ENCODE measurements at places on chromosomes 16 and 17.

DNA sequence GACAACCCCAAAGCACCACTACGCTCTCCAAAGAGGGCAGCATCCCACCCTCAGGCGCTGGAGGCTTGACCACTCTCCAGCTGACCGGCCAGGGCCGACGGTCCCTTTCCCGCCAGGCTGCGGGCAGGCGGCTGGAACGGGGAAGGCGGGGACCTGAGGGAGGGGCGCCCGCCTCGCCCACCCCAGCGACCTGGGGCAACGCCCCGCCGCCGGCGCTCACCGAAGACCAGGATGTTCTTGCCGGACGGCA, 431 bp downstream of the DYNC1LI2 start:
- DNase-seq = no peak

GRCh38 chr16:24357511-24357910, 101.4 kb downstream of the CACNG3 start:
- no peak for DNase-seq

GRCh38 chr17:77725846-77726245, 232.7 kb upstream of the TNRC6C start:
- no peak for DNase-seq

- DNase-seq = no peak
Measured at GRCh38 chr17:51590071-51590656, 329.8 kb downstream of the UTP18 start.

GRCh38 chr16:81515281-81515680, 70.7 kb downstream of the CMIP start:
- DNase-seq = no peak

- DNase-seq = no peak
Measured at GRCh38 chr17:42337442-42337841, 49.1 kb downstream of the STAT5A start.

DNA sequence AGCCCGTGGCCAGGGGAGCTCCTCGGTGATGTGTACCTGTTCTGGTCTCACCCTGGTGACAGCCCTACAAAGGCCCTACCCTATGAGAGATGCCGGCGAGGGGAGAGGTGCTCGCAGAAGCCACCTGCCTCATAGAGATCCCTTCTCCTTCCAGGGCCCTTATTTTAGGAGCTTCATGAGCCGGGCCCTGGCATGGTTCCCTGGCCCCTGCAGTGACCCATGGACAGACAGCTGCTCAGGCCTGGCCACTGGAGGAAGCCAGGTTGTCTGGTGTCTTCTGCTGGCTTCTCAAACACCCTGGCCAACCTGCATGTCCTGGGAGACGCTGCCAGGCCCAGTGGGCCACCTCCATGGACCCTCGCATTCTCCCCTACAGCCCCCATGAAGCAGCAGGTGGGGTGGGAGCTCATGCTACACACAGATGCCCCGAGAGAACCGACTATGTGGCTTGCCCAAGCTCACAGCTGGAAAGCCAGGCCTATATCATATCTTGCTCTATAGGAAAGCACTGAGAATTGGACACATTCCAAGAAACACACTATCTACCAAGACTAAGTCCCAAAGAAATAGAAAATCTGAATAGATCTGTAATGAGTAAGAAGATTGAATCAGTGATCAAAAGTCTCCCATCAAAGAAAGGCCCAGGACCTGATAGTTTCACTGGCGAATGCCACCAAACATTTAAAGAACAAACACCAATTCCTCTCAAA, 7.2 kb upstream of the AATK start:
- no peak for DNase-seq

DNA sequence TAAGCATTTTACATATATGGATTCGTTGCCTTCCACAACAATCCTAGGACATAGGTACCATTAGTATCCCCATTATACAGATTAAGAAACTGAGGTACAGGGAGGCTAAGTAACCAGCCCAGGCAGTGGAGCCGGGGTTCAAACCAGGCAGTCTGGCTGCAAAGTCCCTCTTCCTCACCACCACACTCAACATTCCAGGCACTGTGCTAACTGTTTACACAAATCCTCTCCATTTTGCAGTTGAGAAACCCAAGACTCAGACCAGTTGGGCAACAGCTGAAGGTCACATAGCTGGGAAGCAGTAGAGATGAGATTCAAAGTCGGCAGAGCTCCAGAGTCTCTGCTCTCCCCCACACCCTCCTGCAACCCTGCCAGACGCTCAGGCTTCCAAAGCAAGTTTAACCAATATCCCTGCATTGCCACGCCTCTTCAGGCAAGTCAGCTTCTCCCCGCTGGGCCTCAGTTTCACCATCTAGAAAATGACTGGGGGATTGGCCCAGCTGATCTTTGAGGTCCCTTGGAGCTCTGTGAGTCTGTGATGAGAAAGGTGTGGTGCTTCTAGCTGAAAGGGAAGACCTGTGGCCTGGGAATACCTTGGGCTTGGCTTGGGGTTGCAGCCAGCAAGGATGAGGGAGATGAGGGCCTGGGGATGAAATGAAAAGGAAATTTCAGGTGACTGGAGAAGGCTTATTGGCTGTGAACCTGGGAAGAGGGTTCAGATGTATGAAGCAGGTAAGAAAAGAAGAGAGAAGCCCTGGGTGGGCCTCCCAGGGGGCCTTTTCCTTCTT, 14.0 kb downstream of the CCR7 start:
- DNase-seq = no peak

- no peak for DNase-seq
Measured at GRCh38 chr17:32523017-32523680, 36.4 kb downstream of the CDK5R1 start.

GRCh38 chr16:1333149-1333812, at the start of gene BAIAP3:
BAIAP3 (plus strand) TSS chr16:1333645; CDS start chr16:1338550, 4,905 bp downstream.
- no peak for DNase-seq

DNA sequence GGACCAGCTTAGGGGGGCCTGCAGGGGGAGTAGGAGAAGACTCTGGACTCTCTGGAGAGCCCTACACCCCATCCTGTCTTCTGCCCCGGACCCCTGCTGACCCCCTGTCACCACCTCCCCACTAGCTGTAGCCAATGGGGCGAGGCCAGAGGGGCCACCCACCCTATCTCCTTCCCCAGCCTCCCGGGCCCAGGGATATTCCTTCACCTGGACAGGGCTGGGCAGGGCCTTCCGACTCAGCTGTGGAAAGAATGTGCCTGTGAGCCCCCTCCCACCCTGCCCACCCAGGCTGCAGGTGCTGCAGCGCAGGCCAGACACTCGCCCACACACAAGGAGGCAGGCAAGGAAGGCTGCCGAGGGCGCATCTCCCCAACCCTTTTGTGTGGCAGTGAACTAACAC, 23.0 kb downstream of the TSPOAP1 start:
- no peak for DNase-seq

DNA sequence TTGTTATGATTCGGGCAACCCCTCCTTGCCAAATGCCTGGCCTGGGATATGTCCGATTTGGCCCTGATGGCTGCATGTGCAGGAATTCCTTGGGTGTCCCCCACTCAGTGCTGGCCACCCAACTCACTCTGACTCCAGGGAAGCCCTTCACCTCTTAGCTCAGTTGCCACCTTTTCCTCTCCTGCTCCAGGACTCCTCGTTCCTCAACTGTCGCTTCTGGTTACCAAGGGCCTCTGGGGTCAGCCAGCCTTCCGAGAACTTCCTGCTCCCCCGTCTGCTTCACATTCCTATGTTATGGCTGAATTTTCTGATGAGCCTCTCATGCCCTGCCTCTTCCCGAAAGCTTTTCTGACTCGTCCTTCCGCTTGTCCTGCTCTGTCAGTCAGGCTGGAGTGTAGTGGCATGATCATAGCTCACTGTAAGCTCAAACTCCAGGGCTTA, 63.5 kb downstream of the SPACA3 start:
- DNase-seq = no peak

DNA sequence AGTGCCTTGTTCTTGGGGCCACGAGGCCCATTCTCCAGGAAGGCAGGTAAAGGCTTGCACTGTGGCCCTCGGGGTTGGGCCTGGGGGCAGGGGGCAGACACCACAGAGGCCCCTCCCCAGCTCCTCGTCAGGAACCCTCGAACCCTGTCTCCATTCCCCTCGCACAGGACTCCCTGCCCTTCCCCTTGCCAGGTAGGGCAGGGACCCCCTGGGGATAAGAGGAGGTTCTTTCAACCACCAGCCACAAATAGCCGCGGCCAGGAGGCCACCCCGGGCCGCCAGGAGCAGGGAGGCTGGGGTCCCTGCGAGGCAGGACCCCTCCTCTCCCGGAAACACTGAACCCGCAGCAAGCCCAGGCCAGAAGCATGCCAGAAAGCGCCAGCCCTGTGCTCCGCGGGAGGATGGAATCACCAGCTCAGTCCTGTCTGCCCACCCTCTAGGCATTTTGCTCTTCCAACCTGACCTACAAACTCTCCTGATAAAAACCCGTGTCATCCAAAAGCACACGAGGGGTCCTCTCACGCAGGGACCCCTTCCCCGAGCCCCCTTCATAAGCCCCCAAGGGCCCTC, 45.6 kb downstream of the SLC47A1 start:
- no peak for DNase-seq

DNA sequence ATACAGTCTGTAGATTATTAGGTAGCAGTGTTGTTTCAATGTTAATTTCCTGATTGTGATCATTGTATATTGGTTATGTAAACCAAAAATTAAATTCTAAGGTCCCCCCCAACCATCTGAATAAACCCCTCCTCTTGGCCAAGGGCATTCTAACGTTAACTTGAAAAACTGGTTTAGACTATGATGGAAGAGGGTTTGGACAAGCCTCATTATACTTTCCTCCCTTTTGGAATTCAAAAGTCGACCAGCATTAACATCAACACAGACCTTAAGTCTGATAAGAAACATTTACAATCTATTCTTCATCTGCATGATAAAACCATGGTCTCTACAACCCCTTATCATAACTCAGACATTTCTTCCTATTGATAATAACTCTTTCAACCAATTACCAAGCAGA, 20.6 kb upstream of the KIFC3 start:
- no peak for DNase-seq

DNA sequence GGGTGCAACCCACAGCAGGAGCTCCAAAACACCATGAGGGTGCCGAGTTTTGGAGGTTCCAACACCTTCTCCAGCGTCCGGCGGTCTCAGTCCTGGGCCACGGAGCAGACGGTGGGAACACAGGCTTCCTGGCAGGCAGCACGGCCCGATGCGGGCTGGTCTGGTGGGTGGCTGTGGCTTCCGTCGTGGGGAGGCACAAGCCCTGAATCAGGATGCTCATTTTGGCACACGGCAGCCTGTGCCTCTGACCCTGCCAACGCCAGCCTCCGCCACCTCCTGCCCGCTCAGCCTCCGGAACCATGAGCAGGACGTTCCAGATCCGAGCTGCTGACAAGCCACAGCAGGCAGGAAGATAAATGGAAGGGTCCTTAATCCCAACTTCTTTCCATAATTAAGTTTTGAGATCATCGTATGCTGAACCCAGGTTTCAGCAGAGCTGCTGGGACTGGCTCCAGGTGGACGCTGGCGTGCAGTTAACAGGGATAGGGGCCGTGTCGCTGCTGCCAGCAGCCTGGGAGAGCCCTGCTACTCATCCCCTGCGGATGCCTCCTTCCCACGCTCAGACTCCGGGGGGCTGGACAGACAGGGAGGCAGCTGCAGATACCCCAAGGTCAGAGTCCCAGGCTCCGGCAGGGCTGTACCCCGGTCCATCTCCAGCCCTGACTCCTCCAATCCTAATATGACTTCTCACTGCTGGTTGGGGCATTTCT, 136.6 kb downstream of the ENGASE start:
- DNase-seq = no peak

DNA sequence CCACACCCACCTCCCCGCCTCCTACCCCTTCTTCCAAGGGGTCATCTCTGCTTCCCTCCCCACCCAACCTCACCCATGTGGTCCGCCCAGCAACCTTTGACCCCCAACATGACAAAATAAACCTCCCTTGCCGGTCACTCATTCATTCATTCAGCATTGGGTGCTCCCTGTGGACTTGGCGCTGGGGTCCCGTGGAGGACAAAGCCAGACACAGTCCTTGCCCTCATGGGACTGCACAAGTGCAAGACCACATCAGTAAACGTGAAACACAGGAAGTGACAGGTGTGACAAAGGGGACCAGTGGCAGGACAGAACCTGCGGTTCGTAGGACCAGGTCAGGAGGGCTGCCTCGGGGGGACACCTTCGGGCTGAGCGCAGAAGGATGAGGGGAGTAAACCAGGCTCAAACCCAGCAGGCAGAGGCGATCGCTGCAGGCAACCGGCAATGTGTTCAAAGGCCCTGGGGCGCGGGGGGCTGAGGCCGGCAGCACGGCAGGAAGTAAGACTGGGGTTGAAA, 185.4 kb downstream of the SEC14L1 start:
- no peak for DNase-seq

DNA sequence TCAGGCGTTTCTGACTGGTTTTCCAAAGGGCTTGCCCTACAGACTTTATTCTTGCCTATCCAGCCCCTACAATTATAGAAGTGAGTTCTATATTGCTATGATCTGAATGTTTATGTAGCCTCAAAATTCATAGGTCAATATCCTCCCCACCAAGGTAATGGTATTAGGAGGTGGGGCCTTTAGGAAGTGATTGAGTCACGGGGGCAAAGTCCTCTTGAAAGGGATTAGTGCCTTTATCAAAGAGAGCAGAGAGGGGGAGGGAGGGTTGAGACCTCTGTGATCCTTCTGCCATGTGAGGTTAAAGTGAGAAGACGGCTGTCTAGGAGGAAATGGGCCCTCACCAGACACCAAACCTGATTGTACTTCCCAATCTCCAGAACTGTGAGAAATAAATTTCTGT, 931 bp upstream of the CPHXL start:
- no peak for DNase-seq

DNA sequence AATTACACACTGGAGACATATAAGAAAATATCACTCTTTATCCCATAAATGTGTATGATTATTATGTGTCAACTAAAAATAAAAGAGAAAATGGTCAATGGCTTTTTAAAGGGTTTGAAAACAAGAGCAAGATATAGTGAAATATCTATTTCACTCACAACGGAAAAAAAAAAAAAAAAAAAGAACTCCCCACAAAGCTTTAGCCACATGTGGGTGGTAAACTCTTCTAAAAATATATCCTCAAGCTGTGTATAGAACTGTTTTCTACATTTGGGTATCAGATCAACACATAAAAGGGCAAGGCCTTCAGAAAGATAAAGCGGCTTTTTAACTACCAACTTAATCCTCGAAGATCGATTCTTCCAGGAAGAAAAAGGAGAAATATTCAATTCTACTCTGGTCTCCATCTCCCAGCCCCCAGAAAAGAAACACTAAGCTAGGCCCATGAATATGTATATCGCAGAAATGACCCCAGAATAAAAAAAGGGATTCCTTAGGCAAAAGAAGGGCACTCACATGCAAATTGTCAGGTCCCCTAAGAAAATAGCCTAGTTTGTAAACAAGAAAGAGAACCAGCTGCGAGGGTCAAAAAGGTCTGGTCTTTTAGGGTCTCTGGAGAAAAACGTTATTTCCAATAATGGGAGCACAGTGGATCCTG, 4.4 kb downstream of the LITAF start:
- DNase-seq = no peak
